Colonic mucosa (tissue), 4 donors: ENCODE measurements at places on chromosomes 12 and 14. TPM values are rescaled to one million over a fixed set of nuclear protein-coding genes. Genes with fewer than 3 reads are reported as not detected.

DNA sequence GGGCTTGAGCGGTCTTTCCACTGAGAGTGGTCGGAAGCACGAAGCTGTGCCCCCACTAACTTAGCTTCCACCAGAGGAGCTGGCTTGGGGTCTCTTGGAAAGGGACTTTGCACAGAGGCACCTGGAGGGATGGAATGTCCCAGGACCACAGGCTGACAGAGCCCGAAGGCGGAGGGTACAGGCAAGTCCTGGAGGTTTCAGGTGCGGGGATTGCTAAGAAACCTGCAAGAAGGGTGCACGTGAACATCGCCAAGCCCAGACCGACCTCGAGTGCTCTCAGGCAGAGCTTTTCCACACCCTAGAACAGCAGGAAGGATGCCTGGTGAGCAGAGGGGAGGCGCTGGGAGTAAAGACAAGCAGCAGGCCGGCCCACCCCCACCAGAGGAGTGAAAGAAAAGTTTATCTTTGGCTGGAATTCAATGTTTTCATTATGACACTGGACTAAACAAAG is 61.6 kb downstream of the SERPINA3 start:
- no peak for DNase-seq

Gene ABHD12B
- total RNA-seq = 11.0 TPM

Gene OR4K17
- not detected for total RNA-seq

Gene SRP54
- 45.6 TPM for total RNA-seq

- no peak for DNase-seq
Measured at GRCh38 chr14:63993992-63994391, 141.2 kb downstream of the SYNE2 start.

Gene DLGAP5
- 35.9 TPM for total RNA-seq

Gene ST8SIA1
- total RNA-seq = 1.2 TPM

Gene HSPB8
- 1.4 TPM for total RNA-seq

Gene NYNRIN
- 13.0 TPM for total RNA-seq

DNA sequence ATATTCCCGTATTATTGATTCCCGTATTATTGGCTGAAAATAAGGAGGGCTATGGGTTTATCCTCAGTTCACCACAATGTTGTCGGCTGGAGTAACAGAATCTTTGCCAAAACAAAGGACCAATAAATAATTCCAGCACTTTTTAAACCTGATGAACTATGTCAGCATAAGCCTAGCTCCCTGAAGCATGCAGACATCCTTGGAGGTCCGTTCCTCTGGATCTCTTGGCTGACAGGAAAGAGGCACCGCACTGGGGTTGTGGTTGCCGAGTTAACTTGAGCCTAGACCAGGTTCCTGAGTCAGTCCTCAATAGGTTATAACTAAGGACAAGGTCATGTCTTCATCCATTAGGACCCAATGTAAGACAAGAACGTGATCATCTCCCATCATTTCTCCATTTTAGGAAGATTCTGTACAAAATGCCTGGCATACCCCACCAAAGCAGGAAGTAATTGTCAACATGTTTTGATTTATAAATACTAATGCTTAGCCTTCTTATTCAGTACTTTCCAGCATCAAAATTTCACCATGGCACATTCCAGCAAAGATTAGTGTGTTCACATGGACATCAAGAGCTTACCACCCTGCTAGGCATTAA is 36.6 kb downstream of the NID2 start:
- no peak for DNase-seq

DNA sequence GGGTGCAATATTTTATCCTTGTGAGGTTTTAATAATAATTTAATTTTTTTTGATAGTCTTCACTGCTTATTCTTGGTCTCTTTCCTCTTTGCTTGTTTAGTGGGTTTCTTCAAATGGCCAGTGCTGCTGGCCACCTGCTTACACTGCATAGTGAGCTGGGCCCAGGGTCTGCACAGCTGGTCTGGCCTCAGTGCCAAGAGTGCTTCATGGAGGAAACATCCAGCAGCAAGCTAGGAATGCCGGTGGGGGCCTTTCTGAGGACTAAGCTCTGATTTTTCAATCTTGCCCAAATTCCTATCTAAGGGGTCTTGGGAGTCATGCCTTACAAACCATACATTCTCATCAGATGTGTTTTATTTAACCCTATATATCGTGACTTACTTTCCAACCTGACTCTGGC is 13.3 kb upstream of the BDKRB2 start:
- no peak for DNase-seq

GRCh38 chr12:68210875-68211274 is 14.7 kb downstream of the IL26 start:
- DNase-seq = no peak

Gene LRFN5
- 0.37 TPM for total RNA-seq

Gene PRH2
- total RNA-seq = not detected

Gene MAGOHB
- 38.1 TPM for total RNA-seq

DNA sequence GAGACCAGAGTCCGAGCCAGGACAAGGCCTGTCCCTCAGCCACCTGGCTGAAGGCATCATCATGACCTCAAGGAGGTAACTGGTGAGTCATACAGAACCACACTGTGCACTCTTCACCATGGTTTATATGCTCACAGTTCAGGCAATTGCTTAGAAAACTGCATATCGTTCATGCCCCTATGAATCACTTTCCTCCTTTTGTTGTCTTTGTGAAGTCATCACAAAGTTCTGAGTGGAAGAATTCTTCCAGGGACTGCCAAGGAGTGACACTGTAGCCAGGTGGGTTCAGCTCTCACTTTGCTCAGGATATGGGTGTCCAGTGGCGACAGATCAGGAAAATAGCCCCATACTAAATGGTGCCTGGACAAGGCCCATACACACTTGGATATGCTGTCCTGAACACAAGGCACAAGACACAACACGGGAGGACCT is 92.5 kb downstream of the DPF3 start:
- DNase-seq = no peak

Gene ACOT4
- total RNA-seq = 2.9 TPM

Gene SCN8A
- total RNA-seq = 4.2 TPM

Gene OTOGL
- 0.27 TPM for total RNA-seq

Gene KRT86
- 0.16 TPM for total RNA-seq

DNA sequence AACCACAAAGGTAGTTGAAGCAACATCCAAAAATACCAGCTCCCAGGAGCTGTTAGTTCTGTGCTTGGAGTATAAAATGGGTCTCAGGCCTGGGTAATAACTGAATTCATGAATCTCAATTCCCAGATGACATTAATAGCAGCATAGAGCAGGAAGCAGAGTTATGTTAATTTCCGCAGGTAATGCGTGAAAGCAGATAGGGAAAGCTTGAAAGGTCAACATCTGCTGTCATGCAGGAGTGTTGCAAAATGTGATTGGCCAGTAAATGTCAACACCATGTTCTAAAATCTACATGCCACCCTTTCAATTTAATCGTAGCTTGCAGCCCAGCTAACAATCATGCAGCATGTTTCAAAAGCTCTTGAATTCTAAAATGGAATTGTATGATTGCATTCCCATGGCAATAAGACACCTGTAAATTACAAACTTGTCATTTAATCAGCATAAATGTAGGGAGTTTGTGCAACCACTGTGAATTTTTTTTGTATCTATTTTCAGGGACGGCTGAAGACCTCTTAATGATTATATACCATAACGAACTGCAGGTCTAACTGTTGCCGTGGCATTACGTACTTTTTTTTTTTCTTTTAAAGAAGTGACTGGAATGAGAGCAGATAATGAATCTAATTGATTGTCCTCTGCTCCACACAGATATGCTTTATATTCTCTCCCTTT is 635.8 kb upstream of the FOXG1 start:
- no peak for DNase-seq

- DNase-seq = no peak
Measured at GRCh38 chr12:21950649-21951048, 9.4 kb upstream of the ABCC9 start.

DNA sequence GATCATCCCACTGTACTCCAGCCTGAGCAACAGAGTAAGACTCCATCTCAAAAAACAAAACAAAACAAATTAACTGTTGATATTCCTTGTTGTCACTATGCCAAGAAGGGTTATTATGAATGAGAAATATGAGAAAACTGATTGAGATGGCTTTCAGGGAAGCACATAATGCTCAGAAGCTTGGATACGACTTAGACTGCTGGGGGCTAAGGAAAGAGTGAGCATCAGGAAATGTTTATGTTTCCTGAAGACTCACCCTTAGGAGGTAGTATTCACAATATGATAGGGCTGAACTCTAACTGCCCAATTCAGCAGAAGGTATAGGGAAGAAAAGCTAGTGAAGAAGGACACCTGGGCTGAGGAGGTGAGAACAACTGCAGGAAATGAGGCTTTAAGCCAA is 6.3 kb downstream of the STYK1 start:
- DNase-seq = no peak

- DNase-seq = no peak
Measured at GRCh38 chr14:99677231-99678140, 6.6 kb upstream of the CYP46A1 start.

Gene ETFRF1
- total RNA-seq = 13.7 TPM

GRCh38 chr14:101823511-101824120 is 62.1 kb downstream of the PPP2R5C start:
- no peak for DNase-seq

Gene NRL
- 2.7 TPM for total RNA-seq

- no peak for DNase-seq
Measured at GRCh38 chr14:31889297-31889696, 187.8 kb upstream of the ARHGAP5 start.

- DNase-seq = no peak
Measured at GRCh38 chr12:131747276-131748177, 36.6 kb downstream of the SFSWAP start.

Gene SMAGP
- total RNA-seq = 74.4 TPM

DNA sequence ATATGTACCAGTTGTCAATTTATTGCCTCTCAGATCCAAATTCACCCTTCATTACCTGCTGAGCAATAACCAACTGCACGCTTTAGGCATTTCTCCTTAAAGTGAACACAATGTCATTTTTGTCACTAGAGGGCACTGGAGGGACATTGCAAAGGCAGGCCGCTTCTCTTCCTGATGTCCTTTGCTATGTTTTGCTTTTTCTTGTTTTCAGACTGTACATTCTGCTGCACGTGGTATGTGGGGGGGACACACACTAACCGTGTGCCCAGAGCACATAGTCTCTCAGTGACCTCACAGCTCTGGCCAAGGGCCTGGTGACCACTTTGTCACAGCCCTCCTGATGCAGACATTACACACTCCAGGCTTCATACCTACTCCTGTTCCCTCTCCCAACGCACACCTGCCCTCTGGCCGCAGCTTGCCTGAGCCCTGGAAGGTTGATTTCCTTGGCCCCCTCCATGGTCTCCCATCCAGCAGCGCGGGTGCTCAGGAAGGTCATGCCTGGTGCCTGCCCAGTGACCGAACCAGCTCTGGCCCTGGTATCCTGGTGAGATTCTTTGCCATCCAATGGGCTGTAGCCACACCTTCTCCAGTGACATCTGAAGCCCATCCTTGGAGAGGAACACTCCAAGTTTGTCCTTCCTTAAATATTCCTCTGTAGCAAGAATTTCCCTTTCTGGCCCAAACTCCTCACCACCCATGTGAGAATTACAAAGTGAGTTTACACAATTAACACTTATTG is 39.9 kb downstream of the MYO1H start:
- no peak for DNase-seq

Gene GALNT9
- total RNA-seq = not detected

Gene PTPN21
- 23.6 TPM for total RNA-seq

DNA sequence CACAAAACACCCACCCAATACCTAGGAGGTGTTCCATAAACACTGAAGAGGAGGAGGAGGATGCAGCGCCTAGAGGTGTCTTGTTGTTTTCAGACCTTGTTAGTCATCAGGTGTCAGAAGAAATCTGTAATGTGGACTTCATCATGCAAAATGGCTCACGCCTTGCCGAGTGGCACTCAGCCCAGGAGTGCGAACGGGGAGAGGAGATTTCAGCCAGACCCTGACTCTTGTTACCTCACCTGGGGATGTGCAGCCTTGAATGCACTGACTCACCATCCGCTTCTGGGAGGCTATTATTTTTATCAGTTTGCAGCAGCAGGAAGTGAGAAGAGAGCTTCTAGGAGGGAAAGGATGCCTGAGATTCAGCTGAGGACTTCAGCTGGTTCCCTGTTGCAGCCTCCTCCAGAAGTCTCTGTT is 48.2 kb upstream of the PLXNC1 start:
- no peak for DNase-seq

Gene PHLDA1
- total RNA-seq = 10.4 TPM

GRCh38 chr14:36928432-36928831 is 244.0 kb downstream of the SLC25A21 start:
- DNase-seq = no peak

DNA sequence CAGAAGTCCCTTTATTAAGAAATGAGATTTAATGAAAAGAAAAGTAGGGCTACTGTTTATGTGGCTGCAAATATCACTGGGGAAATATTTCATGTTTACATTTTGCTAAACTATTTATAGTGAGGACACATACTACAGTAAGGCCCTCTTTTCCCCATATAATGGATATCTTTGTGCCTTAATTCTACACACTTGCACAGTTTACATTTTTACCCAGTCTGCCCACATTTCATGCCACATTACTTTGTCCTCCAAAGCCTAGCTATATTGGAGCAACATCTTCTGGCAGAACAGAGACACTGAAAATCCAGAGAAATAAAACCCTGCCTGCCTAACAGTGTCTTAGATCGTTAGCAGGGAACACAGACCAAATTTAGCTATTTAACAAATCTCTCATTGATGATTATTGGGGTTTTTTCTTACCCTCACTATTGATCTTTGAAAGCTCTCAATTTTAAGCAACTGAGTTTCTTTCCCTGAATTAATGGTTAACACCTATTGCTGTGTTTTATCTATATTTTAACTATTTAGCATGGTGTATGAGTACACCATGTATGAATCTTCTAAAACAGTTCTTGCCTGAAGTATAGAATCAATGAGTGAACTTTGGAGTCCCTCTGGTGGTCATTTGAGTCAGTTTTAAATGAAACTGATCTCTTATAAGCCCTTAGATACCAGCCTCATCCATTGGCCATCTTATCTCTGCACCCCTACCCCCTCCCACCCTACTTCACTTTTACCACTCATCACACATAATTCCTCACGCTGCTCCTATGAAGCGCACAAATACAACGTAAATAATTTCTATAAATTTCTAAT is 170.2 kb downstream of the BCAT1 start:
- no peak for DNase-seq

DNA sequence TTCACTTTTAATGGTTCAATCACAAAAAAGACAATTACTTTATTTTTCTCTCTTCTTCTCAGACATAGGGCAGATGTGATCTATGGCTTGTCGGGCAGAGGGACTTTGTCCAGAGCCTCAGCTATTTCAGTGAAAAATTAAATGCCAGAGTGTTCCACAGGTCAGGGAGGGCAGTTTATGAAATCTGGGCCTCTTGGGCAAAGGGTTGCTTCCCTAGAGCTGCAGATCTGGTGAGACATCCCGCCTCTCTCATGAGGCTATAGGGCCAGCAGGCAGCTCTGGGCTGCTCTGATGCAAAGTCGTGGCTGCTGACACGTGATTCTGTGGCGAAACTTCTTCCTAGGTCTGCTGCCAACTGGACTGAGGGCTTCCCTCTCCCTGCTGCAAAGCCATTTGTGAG is 6.0 kb downstream of the CLMN start:
- peak; percentile 82 for DNase-seq

DNA sequence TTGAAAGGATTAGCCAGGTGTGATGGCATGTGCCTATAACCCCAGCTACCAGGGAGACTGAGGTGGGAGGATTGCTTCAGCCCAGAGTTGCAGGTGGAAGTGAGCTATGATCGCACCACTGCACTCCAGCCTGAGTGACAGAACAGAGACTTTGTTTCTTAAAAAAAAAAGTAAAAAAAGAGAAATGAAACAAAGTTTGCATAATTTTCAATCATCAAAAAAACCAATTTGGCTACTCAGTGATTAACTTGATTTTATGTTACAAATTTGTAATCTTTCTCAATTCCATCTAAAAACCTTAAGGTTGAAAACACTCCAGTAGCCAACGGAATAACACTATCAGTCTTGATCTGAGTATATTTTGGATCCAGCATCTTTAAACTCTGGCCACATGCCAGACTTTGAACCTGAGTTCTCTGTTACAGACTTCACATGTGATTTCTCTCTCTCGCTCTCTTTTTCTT is 12.6 kb upstream of the DENND5B start:
- no peak for DNase-seq
